ENCODE measurements at places on chromosomes 1 and 21.

- no peak for DNase-seq
Observed at GRCh38 chr1:36148821-36149236, 457 bp downstream of the TRAPPC3 start.

GRCh38 chr1:112998592-112999235, 42.7 kb upstream of the SLC16A1 start:
- DNase-seq, result no peak

- no peak for DNase-seq
Observed at GRCh38 chr1:86765073-86765472, 60.7 kb downstream of the SH3GLB1 start.

- no peak for DNase-seq
Observed at GRCh38 chr1:23370709-23371584, 1.3 kb upstream of the ZNF436 start.
